ENCODE measurements at places on chromosomes 13 and 19.
A peak's percentile ranks its signal among the peaks of the same experiment; 100 is the strongest.

- DNase-seq = no peak
These were observed 224.7 kb downstream of the LHFPL6 start for GRCh38 chr13:39378306-39378705.

- DNase-seq = peak; percentile 35
These were observed 7.1 kb upstream of the DPP9 start for GRCh38 chr19:4730740-4731171.

DNA sequence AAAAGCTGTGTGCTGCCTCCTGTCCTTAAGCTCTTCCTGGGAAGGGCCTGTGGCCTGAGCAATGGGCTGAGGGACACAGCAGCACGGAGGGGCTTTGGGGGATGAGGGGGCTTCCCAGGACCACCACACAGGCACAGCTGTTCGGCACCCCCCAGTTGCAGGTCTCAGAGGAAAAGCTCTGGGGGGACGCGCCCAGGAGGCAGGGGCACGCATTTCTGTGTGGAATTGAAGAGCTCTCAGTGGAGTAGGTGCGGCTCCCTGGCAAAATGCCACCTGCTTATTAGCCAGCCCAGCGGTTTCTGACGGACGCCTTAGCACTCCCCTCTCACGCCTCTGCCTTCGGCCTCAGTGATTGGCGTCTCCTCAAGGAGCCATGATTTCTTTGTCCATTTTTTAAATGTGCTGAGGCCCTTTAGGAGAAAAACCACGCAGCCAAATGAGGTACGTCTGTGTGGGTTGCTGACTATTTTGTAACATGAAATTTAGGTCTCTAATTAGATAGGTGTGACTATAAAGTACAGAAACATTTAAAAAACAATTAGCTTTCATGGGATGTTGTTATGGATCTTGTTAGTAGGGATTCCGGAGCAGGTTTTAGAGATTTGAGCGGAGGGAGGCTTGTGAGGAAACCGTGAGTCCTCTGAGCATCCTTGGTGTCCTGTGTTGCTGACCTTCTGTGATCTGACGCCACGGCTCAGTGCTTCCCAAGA, 4.0 kb downstream of the MCF2L start:
- DNase-seq = no peak

- no peak for DNase-seq
These were observed 4.3 kb downstream of the KLF2 start for GRCh38 chr19:16328824-16329482.

GRCh38 chr19:12092956-12093355, 28.4 kb downstream of the ZNF844 start:
- no peak for DNase-seq

- no peak for DNase-seq
These were observed 318.4 kb upstream of the OBI1 start for GRCh38 chr13:78977311-78977710.

- DNase-seq = no peak
These were observed 457.6 kb upstream of the SLC10A2 start for GRCh38 chr13:103523858-103524257.

Measured in activated CD4-positive, alpha-beta T cell treated with anti-CD3 and anti-CD28 coated beads, Interleukin-2, amount 50 U/mL, for 24 hours (primary cell).